ENCODE measurements at places on chromosomes 16 and 17. TPM values are rescaled to one million over a fixed set of nuclear protein-coding genes. Genes with fewer than 3 reads are reported as not detected.

Gene SRCIN1
- 1.4 TPM for total RNA-seq

Gene BRIP1
- total RNA-seq: 0.24 TPM

Gene MT1M
- 6.7 TPM for total RNA-seq

Gene ABCC6
- 2.2 TPM for total RNA-seq

Gene BEAN1
- total RNA-seq: 2.4 TPM

Gene ABCA10
- 7.1 TPM for total RNA-seq

Gene GRAPL
- 1.2 TPM for total RNA-seq
